Neural progenitor cell (in vitro differentiated cells): ENCODE measurements at places on chromosomes 16 and 17.

DNA sequence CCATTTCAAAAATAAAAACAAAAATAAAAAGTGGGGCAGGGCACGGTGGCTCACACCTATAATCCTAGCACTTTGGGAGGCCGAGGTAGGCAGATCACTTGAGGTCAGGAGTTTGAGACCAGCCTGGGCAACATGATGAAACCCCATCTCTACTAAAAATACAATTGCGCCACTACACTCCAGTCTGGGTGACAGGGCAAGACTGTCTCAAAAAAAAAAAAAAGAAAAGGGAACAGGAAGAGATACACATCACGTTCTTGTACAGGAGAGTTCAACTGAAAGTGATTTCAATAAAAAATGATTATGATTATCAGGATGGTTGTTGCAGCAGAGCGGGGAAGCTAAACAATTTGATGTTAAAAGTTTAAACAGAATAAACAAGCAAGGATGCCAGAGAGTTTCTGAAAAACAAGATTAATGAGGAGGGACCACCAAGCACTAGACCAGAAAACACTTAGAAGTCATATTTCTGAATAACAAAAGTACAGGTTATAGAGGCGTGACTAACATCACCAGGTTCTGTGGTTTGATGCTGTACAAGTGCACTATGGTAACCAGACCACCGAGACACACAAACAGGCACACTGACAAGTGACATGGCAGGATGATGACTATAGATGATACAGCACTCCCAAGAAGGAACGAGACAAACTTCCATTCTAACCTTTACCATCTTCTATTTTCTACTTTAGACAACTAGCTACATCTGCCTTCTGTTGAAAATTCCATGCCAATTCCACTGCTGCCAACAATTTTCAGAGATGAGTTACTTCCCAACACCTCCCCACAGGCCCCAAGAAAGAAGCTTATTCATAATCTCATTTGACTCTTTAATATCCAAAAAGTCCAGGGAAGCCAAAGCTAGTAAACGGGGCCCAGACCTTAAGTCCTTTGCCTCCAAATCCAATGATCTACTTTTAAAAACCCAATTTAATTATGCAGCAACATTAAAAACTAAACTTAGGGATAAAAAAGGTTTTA lies 11.8 kb downstream of the DNAJA2 start:
- DNase-seq, result no peak

DNA sequence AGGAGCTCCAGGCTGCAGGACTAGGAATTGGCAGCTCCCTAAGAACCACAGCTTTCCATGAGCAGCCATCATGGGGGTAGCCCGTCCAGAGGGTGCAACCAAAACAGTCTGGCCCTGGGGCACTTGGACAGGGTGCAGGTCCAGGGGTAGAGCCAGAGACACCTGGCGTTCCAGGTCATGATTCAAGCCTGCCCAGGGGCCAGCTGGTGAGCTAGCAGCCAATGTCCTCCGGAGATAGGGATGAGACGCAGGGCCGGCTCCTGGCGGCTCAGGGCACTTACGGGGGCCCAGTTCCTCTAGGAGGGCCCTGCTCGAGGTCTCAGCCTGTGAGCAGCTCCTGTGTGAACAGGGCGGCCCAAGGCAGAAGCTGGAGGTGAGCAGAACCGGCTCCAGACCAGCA lies 22.1 kb downstream of the PIEZO1 start:
- DNase-seq, result no peak

DNA sequence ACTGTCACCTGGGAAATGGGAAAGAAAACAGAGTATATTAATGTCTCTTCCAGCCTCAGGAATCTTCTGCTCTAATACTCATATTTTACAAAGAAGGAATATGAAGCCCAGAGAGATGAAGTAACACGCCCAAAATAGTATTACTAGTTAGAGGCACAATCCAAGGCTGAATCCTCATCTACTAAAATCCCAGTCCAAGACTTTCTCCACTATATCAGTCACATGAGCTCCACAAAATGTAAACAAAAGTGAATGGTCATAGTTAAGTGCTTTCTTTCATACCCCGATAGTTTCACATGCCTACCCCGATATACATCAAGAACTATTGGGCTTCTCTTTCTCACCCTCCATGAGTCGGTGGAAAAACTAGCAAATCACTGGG lies 965 bp downstream of the INTS2 start:
- no peak for DNase-seq

DNA sequence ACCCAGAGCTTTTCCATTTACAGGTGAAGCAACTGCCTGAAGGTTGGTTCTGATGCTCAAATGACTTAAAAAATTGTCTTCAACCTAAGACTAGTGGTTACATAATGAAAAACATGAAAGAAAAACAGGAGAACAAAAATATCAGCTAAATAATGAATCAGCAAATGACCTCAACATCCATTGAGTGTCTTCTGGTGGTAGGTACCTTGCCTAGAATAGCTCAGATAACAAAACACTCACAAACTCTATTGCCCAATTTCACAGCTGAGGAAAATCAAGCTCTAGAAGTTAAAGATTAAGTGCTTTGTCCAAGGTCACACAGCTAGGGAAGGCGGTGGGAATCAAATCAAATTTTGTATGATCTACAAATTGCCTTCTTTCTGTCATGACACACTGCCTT lies 304.6 kb upstream of the CDH11 start:
- no peak for DNase-seq

DNA sequence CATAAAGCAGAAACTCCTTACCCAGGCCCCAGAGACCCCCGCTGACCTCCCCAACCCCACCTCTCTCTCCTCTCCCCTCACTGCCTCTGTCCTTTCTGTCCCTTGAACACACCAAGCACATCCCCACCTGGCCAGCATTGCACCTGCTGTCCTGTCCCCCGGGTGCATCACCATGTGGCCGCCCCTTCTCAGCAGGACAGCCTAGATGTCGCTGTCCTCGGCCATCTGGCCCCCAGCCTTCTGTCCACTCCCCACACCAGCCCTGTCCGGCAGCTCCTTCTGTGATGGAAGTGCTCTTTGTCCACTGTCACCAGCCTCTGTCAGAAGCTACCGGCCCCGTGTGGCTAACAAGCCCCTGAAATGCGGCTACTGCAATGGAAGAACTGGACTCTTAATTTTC lies 12.3 kb upstream of the MPRIP start:
- DNase-seq, result peak; percentile 6

- DNase-seq, result no peak
Observed at GRCh38 chr16:56628486-56629350, 3.1 kb downstream of the MT1E start.

DNA sequence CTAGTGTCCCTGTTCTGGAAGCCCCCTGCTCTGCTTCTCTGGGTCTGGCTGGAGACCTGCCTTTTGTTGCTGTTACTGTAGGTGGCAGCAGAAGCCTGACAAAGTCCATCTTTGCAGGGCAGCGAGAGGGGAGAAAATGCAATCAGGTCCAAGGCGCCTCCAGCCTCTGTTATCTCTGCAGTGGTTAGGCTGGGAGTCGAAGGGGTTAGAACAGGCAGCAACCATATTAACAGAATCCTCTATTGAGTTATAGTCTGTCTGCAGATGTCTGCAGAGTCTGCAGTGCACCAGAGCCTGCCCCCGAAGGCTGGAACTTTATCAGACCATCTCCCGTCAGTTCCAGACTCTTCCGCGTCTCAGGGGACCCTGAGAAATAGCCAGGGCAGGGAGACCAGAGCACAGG lies 404.9 kb upstream of the EEF2KMT start:
- peak; percentile 82 for DNase-seq

DNA sequence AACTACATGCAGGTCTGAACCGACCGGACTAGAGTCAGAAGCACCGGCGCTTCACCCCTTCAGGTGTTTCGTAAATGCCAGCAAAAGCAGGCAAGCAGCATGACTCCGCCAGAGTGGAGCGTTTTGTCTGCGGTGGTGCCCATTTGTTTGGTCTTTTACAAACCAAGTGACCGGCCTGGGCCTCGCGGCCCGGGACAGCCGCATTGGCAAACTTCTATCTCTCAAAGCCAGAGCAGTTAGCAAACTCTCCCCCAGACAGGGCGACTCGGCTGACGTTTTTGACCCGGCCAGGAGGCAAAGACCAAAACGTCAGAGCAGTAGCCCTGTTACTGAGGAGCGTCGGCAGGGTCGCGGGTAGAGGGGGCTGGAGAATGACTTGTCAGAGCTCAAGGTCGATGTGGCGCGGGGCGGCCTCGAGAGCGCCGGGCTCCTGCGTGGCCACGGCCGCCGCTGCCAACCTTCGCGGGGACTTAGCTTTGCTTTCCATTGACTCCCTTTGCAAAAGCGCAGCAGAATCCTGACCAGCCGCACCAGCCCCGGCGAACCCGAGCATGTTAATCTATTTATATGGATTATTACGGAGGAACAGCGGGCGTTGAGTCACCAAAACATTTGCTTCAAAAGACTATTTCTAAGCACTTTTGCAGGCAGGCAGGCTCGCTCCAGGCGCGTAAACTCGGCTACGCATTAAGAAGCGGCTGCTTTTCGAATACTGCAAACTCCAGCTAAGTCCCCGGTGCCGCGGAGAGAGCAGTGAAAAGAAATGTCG lies 763 bp upstream of the SOX9 start:
- DNase-seq, result peak; percentile 75

DNA sequence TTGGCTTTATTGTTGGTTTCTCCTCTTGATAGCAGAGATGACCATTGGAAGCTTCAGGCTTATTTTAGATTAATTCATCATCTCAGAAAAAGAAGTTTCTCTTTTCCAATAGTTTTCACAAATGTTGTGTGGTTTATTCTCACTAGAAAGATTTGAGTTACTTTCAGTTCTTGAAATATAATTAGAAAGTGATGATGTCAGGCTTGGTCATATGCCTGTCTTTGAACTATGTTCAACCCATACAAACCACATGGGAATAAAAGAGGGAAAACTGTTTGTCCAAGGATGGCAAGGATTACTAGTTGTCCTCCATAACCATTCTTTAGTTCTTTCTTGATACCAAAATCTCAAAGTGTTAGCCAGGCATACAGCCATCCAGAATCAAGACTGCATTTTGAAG lies 3.7 kb upstream of the HS3ST2 start:
- DNase-seq, result no peak

DNA sequence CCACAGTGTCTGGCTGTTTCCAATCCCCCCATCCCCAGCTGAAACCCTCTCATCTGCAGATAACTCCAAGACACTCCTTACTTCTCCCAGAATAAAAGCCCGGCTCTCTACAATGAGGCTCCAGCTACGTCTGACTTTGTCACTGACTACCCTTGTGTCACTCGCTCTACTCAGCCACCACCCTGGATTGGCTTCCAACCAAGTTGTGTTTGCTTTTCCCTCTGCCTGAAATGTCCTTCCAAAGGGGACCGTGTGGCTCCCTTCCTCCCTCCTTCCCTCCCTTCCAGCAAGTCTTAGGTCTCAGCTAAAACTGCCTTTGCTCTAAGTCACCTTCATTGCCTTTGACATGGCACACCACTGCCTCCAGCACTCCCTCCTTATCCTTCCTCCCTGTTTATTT lies 42.8 kb downstream of the CDH1 start:
- DNase-seq, result no peak

DNA sequence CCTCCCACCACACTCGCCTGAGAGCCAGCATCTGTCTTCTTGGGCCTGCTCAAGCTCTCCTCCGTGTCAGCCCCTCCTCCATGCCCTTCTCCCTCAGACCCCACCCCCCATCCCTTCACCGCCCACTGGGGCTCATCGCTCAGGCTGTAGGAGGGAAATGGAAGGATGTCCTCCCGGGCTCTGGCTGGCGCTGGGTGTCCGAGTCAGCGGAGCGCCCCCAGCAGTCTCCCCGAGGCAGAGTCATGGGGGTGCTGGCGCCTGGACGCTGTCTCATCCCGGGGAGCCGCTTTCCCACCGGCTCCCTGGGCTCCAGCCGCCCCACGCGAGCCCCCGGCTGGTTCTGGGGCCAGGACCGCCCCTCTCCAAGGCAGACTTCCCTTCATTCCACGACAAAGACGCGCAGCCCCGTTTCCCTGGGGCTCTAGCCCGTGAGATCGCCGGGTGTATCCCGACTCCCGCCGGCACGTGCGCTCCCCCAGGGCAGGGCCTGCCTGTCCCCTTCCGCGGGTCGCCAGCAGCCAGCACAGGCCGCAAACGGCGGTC lies 428 bp upstream of the ANTKMT start:
- peak; percentile 81 for DNase-seq

DNA sequence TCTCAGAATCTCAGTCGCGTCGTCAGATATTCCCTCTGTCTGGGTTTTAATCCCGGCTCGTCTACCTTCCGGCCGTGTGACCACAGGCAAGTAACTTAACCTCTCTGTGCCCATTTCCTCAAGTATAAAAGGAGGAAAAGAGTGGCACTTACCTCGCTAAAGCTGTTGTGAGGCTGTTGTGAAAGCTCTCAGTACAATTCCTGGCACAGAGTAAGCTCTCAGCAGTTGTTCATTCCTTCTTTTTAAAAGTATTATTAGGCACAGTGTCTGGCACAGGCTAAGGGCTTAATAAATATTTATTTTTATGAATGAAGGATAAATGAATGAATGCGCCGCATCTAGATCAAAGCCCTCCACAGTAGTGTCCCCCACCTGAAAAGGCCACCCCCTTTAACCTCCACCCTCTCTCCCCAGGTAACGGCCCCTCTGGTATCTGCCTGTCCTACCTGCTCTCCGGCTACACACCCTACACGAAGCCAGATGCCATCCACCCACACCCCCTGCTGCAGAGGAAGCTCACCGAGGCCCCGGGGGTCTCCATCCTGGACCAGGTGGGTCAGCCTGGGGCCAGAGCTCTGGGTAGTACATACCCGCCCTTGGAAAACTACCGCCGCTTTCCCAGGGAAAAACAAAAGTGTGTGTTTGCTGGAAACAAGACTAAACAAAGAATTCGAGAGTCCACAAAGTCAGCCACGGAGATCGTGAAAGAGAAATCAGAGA lies 6.0 kb downstream of the OSGIN1 start:
- no peak for DNase-seq

GRCh38 chr16:79288066-79288465 lies 312.5 kb downstream of the MAF start:
- DNase-seq, result no peak

- DNase-seq, result no peak
Observed at GRCh38 chr17:80377798-80378197, 37.2 kb upstream of the ENDOV start.

DNA sequence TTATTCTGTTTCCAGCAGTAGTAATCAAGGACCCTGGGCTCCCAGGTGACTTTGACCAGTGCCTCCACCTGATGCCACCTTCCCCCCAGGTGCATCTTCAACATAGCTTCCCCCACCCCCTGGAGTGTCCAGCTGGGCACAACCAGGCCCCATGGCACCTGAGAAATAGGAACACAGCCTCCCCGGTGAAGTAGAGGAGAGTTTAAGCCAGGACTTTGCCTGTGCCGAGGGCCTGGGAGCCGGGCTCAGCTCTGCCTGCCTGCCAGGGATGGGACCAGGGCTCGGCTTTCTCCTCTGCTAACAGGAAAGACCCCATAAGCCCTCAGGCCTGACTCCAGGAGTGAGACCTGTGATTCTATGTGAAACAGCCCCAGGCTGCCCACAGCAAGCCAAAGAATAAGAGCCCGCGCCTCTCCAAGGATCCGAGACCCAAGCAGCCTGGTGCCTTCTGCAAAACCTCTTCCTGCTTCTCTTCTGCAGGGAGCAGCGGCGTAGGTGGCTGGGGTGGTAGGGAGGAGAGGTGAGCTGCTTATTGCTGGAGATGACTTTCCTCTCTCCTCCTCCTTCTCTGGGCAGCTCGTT lies 16.4 kb upstream of the RBFOX3 start:
- DNase-seq, result no peak

GRCh38 chr17:34637548-34638525 lies 58.5 kb downstream of the TMEM132E start:
- DNase-seq, result peak; percentile 94

GRCh38 chr16:1311738-1312466 lies 2.5 kb downstream of the UBE2I start:
- no peak for DNase-seq
